ENCODE measurements at places on chromosomes 5 and 9. TPM values are rescaled to one million over a fixed set of nuclear protein-coding genes. Genes with fewer than 3 reads are reported as not detected.

NDUFA8 gene
- total RNA-seq, result 24.7 TPM

ERMP1 gene
- 40.0 TPM for total RNA-seq

CTNND2 gene
- total RNA-seq, result 1.4 TPM

ZNF618 gene
- 7.8 TPM for total RNA-seq

JMY gene
- total RNA-seq, result 38.3 TPM

TEX48 gene
- total RNA-seq, result not detected

TAF11L5 gene
- not detected for total RNA-seq

SGCD gene
- total RNA-seq, result 106 TPM

AIF1L gene
- 20.6 TPM for total RNA-seq

All from urinary bladder (tissue), 4 donors.